ENCODE measurements at places on chromosomes 16 and 17. TPM values are rescaled to one million over a fixed set of nuclear protein-coding genes. Genes with fewer than 3 reads are reported as not detected.

The NPIPA7 gene
- 5.6 TPM for total RNA-seq

The MT1F gene
- 2.1 TPM for total RNA-seq

GRCh38 chr17:43737722-43738121, 20.9 kb downstream of the SOST start:
- H3K27me3 ChIP-seq = no peaks in the 10 kb centered on the region
- DNase-seq = no peak
- no peaks in the 10 kb centered on the region for H3K4me1 ChIP-seq
- H3K4me3 ChIP-seq = no peak overlapping the region
- no peak overlapping the region for H3K27ac ChIP-seq

The CTRB2 gene
- total RNA-seq = 5.0 TPM

The KRT36 gene
- total RNA-seq = not detected

DNA sequence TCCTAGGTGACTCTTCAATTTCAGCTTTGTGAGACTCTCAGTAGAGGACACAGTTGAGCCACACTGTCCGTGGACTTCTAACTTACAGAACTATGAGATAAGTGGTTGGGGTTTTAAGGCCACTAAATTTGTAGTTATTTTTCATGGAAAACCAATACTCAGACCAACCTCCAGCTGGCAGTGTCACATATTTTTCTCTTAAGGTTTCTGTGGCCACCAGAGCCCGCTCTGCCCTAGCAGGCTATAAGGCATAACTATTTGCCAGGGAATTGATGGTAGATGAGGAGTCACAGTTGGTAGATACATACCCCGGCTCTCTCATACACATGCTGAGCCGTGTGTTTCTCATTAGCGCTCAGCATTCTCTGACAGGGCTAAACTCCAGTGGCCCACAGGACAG, 336.8 kb upstream of the MON1B start:
- no peak overlapping the region for H3K4me3 ChIP-seq
- H3K27me3 ChIP-seq = no peaks in the 10 kb centered on the region
- H3K4me1 ChIP-seq = no peaks in the 10 kb centered on the region

The GRN gene
- 304 TPM for total RNA-seq

DNA sequence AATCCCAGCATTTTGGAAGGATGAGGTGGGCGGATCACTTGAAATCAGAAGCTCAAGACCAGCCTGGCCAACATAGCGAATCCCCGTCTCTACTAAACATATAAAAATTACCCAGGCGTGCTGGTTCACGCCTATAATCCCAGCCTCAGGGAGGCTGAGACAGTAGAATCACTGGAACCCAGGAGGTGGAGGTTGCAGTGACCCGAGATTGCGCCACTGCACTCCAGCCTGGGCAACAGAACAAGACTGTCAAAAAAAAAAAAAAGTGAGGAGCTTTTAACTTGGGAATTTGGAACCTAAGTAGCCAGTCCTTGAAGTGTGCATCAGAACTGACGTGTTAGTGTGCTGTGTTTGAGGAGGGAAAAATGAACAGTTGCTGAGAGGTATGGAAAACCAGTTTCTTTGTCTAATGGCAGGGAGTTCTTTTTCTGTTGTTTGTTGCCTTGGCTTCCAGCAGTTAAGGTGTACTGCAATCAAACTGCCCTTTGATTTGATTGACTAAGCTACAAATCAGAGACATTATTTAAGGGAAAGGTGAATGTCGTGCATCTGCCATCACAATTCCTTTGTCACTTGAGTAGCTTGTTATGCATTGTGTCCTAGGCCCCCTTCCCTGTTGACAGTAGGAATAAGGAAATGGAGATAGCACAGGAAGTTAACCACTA, 8.6 kb upstream of the DUSP14 start:
- H3K27ac ChIP-seq = no peak overlapping the region
- H3K36me3 ChIP-seq = no peaks in the 10 kb centered on the region
- no peak overlapping the region for H3K4me3 ChIP-seq
- no peak for DNase-seq
- no peaks in the 10 kb centered on the region for H3K4me1 ChIP-seq

GRCh38 chr17:5283571-5284315, 1.7 kb downstream of the RABEP1 start:
- H3K4me1 ChIP-seq = peaks cover 16% of the 10 kb centered on the region
- H3K27me3 ChIP-seq = no peaks in the 10 kb centered on the region
- no peak for DNase-seq
- peak overlapping the region; percentile 59 for H3K4me3 ChIP-seq

GRCh38 chr16:21276090-21276489, 2.0 kb downstream of the CRYM start:
- no peak overlapping the region for H3K27ac ChIP-seq
- H3K36me3 ChIP-seq = no peaks in the 10 kb centered on the region
- peaks cover 5% of the 10 kb centered on the region for H3K4me1 ChIP-seq
- no peak for DNase-seq
- H3K4me3 ChIP-seq = no peak overlapping the region
- H3K27me3 ChIP-seq = peaks cover 35% of the 10 kb centered on the region

GRCh38 chr17:38844261-38844757, 9.2 kb downstream of the RPL23 start:
- H3K4me3 ChIP-seq = no peak overlapping the region
- H3K4me1 ChIP-seq = peaks cover 3% of the 10 kb centered on the region
- H3K27me3 ChIP-seq = no peaks in the 10 kb centered on the region
- peaks cover 8% of the 10 kb centered on the region for H3K36me3 ChIP-seq
- no peak for DNase-seq
- no peak overlapping the region for H3K27ac ChIP-seq

GRCh38 chr17:66647391-66647983, 187.4 kb upstream of the CACNG5 start:
- no peaks in the 10 kb centered on the region for H3K36me3 ChIP-seq
- H3K27me3 ChIP-seq = no peaks in the 10 kb centered on the region

The KDM6B gene
- 19.9 TPM for total RNA-seq

- H3K4me3 ChIP-seq = peak overlapping the region; percentile 50
- no peak for DNase-seq
- no peaks in the 10 kb centered on the region for H3K27me3 ChIP-seq
Measured at GRCh38 chr17:43368740-43369506, 29.9 kb upstream of the ARL4D start.

DNA sequence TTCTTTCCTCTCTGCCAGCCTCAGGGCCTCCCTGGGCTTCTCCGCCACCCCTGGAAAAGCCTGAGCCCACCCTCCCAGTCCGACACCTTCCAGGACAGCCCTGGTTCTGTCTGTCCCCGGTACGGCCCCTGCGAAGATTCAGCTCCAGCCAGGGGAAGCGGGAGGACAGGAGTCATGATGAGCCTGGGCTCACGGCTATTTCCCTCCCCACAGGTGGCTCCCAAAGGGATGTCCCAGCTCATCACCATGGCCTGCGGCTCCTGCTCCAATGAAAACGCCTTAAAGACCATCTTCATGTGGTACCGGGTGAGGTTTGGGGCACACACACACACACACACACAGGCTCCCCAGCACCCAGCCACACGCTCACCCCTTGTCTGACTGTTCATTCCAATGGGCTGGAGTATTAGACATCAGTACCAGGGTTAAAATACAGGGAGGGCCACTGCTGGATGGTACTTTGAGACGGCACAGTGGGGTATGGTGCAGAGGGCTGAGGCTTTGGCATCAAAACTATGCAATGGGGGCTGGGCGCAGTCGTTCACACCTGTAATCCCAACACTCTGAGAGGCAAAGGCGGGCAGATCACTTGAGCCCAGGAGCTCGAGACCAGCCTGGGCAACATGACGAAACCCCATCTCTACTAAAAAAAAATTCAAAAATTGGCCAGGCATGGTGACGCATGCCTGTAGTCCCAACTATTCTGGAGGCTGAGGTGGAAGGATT, 32.8 kb downstream of the TMEM186 start:
- H3K27me3 ChIP-seq = no peaks in the 10 kb centered on the region
- DNase-seq = no peak
- H3K4me1 ChIP-seq = no peaks in the 10 kb centered on the region
- no peak overlapping the region for H3K27ac ChIP-seq
- no peak overlapping the region for H3K4me3 ChIP-seq
- no peaks in the 10 kb centered on the region for H3K36me3 ChIP-seq

DNA sequence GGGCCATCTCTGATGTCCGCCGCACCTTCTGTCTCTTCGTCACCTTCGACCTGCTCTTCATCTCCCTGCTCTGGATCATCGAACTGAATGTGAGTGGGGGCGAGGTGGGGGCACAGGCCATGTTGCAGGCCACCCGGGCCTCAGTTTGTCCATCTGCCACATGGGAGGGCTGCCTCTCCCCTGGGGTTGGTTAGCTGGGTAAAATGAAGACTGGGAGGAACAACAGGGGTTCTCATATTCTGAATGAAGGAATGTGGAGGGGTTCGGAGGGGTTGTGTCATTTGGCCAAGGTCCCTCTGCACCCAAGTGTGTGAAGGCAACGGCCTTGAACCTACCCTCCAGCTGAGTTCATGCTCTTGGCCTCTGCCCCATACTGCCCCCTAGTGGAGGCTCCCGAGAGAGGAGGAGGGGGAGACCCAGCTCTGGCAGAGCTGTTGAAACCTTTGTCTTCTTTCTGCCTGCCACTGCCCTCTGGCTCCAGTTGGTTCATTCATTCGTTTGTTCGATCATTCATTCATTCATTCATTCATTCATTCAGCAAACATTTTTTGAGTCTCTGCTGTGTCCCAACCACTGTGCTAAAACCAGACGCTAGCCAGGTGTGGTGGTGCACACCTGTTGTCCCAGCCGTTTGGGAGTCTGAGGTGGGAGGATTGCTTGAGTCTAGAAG, 11.4 kb upstream of the TCAP start:
- no peak for DNase-seq
- no peak overlapping the region for H3K4me3 ChIP-seq
- H3K27ac ChIP-seq = no peak overlapping the region
- H3K4me1 ChIP-seq = peaks cover 11% of the 10 kb centered on the region

- H3K36me3 ChIP-seq = no peaks in the 10 kb centered on the region
- no peak for DNase-seq
- H3K4me1 ChIP-seq = peaks cover 16% of the 10 kb centered on the region
- no peak overlapping the region for H3K27ac ChIP-seq
- no peaks in the 10 kb centered on the region for H3K27me3 ChIP-seq
Measured at GRCh38 chr17:66455060-66455459, 152.6 kb downstream of the PRKCA start.

GRCh38 chr16:3529175-3529574, 28.4 kb downstream of the CLUAP1 start:
- H3K4me1 ChIP-seq = no peaks in the 10 kb centered on the region
- no peak for DNase-seq
- no peak overlapping the region for H3K27ac ChIP-seq
- H3K36me3 ChIP-seq = 0 out of 2 replicates have a peak, but pooled peaks cover 3% of the 10 kb centered on the region

GRCh38 chr17:76000016-76000754, 470 bp upstream of the CDK3 start:
- no peaks in the 10 kb centered on the region for H3K36me3 ChIP-seq
- DNase-seq = no peak

- DNase-seq = no peak
- H3K36me3 ChIP-seq = no peaks in the 10 kb centered on the region
- H3K4me3 ChIP-seq = no peak overlapping the region
- H3K27me3 ChIP-seq = no peaks in the 10 kb centered on the region
- H3K27ac ChIP-seq = peak overlapping the region; percentile 67
Measured at GRCh38 chr17:30344283-30345088, 10.6 kb upstream of the TMIGD1 start.

GRCh38 chr16:47008612-47009011, 35.1 kb upstream of the DNAJA2 start:
- H3K4me3 ChIP-seq = no peak overlapping the region
- no peaks in the 10 kb centered on the region for H3K4me1 ChIP-seq
- H3K27me3 ChIP-seq = no peaks in the 10 kb centered on the region
- no peak overlapping the region for H3K27ac ChIP-seq
- no peak for DNase-seq

The MLKL gene
- total RNA-seq = 4.8 TPM

DNA sequence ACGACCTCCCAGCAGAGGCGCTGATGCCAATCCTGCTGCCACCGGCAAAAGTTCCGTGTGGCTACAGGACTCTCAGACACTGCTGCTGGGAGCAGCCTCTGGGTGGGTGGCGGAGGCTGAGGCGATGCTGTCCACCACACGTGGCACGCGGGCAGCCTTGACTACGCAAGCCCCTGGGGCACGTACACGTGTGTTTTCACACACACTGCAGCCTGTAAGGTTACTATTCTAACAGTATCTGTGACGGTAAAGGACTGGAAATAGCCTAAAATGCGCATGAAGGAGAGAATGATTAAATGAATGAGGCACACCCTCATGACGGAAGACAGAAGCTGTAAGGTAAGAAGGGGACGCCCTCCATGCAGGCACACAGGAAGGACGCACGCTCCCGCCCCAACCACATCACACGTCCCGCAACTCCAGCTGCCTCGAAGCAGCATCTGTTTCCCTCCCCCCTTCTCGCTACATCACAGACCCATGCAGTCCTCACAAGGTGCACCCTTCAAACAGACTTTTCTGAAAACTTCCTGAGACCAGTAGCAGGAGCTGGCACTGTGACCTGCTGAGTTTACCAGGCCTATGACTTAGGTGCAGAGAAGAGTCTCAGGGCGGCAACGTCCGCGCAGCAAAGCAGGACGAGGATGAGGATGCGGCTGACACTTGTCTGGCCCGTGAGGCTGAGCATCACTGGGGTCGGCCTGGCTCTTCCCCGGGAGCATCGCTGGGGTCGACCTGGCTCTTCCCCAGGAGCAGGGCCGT, 28.7 kb upstream of the FASN start:
- no peak overlapping the region for H3K4me3 ChIP-seq
- no peaks in the 10 kb centered on the region for H3K27me3 ChIP-seq
- H3K27ac ChIP-seq = no peak overlapping the region
- DNase-seq = no peak
- H3K36me3 ChIP-seq = no peaks in the 10 kb centered on the region

DNA sequence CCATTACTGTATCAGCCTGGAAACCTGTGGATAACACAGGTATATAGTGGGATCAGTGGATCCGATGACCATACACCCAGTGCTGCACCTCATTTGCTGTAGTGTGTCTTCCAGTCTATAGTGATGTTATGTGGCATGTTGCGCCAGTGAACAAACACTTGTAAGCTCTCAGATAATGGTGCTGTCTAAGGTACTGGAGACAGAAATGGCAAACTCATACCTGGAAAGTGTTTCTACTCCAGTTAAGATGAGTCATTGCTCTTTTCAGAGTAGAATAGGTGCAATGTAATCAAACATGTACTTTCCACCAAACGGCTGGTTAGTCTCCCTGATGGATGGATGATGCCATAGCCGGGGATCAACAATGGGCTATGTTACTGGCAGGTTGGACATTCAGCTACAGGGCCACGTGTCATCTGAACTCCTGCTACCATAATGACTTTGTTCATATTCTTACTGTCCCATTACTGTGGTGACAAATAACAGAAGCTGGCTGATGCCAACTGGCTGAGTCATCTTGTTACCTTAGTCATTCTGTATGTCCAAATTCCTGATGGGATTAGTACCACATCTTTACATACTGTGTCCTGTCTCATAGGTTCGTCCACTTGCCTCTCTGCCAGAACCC, 6.3 kb downstream of the CCL11 start:
- no peaks in the 10 kb centered on the region for H3K27me3 ChIP-seq
- no peak overlapping the region for H3K27ac ChIP-seq
- no peaks in the 10 kb centered on the region for H3K4me1 ChIP-seq
- no peak for DNase-seq
- no peaks in the 10 kb centered on the region for H3K36me3 ChIP-seq

- no peaks in the 10 kb centered on the region for H3K36me3 ChIP-seq
- no peaks in the 10 kb centered on the region for H3K27me3 ChIP-seq
- no peak for DNase-seq
- H3K27ac ChIP-seq = no peak overlapping the region
- H3K4me1 ChIP-seq = peaks cover 6% of the 10 kb centered on the region
Measured at GRCh38 chr17:29378500-29378899, 11.7 kb upstream of the TAOK1 start.

GRCh38 chr17:51629232-51629631, 368.9 kb downstream of the UTP18 start:
- no peak overlapping the region for H3K4me3 ChIP-seq
- H3K36me3 ChIP-seq = no peaks in the 10 kb centered on the region
- DNase-seq = no peak
- H3K4me1 ChIP-seq = no peaks in the 10 kb centered on the region
- no peaks in the 10 kb centered on the region for H3K27me3 ChIP-seq
